Right forelimb (tissue), 1 donor: ENCODE measurements at places on chromosomes 2 and 18.

DNA sequence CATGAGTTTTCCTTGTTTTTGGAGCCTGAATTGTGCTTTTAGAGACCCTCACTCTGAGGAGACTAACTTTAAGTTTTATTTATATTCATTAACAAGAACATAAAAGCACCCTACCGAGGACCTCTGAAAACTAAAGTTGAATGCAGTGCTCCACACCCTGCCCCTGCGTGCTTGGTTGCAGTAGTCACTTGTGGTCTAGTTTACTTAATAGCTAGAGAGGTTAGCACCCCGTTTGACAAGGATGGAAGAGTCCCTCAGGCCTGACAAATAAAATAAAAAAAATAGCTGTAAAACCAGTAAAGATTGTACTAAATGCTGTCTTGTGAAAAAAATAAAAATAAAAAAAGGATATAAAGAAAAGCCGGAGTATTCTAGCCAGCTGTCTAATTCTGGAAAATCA is 395.2 kb downstream of the MTX2 start:
- DNase-seq: no peak

DNA sequence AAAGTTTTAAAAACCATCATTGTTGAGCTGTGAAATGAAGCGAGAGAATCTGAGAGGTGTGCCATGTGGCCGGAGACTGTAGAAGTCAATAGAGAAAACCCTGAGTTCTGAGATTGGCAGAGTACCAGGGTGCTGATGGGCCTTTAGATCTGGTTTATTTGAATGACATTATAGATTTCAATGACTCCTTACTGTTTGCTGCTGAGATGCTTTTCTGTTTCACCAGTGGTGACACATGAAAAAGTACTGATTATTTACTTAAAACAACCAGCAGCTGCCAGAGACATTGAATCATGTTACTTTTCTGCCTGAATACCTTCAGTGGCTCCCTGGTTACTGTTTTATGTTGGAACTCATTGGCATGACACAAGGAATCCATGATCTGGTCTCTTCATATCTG is 602.7 kb upstream of the ZNF804A start:
- DNase-seq: no peak

DNA sequence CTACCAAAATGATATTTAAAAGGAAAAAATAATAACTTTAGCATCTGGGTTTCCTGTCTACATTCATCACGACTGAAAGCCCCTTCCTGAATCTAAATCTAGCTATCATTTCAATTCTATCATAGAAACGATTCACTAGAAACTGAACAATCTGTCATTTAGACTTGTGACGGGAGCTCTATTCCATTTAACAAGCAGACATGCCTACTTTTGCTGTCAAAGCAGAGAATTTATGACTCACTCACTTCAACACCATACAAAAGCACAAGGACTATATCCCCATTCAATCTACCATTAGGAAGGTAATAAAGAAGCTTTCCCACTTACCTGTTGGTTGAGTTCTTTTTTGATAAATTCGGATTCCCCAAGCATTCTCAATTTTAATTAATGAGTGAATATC is 1072.3 kb downstream of the LRP1B start:
- no peak for DNase-seq

DNA sequence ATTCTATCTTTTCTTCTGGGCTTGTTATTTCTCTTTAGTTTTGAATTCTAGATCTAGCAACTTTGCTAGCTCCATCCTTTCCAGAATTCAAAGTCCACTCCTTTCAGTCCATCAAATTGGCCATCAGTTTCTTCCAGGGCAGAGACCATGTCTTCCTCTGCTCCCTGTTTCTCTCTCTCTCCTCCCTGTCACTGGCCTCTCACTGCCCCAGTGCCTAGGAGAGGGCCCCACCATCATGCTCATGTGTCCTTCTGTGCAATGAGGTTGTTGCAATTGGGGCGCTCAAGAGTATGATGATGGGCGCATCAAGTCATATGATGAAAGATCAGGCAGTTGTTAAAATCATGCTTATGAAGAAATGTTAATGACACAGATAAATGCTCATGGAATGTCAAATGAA is 159.2 kb upstream of the HS6ST1 start:
- no peak for DNase-seq

DNA sequence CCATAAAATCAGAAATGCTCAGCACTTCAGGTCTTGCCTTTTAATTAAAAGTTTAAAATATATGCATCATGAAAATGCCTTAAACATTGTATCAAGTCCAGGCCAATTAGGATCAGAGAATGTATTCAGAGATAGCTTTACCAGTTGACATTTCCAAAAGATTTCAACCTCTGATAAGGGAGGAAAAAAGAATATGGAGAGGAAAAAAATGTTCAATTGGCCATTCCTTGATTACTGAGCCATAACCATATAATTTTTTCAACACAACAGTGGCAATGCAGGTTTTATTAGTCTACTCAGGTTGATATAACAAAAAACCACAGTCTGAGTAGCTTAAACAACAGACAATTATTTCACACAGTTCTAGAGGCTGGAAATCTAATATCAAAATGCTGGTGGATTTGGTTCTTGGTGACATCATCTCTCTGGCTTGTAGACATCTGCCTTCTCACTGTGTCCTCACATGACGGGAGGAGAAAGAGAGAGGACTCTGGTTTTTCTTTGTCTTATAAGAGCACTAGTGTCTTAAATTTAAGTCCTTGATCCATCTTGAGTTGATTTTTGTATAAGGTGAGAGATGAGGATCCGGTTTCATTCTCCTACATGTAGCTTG is 111.9 kb downstream of the IRS1 start:
- no peak for DNase-seq

DNA sequence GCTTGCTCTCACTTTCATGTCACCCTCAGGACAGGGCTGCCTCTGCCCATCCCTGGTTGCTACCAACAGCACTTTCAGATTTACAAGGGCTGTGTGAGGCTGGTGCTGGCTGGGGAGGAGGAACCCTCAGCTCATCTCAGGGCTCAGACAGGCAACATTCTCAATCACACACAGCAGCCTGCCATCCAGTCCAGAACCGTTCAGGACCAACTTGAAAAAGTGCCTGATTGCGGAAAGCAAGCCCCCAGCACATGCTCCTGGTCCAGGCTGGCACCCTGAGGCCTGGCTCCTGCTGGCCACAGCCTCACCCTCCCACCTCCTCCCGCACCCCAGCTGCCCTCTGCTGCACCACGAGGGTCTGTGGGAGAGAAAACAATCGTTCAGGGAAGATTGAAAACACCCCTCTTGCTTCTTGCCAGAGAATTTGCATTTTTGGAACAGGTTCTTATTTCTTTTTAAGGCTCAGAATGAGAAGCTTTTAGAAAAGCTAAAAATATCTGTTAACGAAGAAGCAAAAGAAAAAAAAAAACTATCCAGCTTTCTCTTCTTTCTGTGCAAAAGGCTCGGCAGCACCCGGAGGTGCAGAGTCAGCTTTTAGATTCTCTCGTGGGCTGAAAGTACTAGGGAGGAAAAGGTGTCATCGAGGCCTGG is 403.8 kb upstream of the ID2 start:
- no peak for DNase-seq

GRCh38 chr2:223523551-223524001 is 78.6 kb downstream of the SCG2 start:
- DNase-seq: no peak

GRCh38 chr18:6591491-6591890 is 138.0 kb upstream of the ARHGAP28 start:
- no peak for DNase-seq

DNA sequence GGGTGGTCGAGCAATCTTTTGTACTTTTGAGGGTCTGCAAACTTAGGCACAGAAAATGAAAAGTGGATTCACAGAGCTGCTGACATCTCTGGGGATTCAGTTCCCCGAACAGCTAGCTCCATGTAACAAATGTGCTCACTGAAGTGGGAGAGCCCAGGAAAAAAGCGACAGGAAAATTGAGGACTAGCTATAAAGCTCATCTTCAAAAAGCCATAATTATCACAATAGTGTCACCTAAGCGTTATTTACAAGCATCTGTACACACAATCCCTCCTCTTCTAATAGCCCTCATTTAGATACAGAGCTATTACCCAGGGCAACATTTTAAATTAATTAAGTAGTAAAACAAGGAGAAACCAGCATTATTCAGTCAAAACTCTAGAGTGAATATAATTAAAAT is 36.1 kb downstream of the RNF152 start:
- no peak for DNase-seq

DNA sequence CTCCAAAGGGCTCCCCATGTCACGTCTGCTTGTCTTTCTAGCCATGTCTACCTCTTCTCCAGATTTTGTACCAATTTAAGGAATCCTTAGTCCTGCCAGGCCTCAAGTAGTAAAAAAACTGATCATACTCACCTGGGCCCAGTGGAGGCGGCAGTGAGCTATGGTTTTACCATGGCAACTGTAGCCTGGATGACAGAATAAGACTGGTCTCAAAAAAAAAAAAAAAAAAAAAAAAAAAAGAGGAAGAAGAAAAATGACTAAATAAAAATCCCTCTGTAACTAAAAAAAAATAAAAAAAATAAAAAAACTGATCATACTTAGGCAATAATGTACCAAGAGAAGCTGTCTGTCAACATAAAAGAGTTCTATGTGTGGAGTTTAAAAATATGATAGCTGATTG is 221.6 kb downstream of the NR4A2 start:
- no peak for DNase-seq

DNA sequence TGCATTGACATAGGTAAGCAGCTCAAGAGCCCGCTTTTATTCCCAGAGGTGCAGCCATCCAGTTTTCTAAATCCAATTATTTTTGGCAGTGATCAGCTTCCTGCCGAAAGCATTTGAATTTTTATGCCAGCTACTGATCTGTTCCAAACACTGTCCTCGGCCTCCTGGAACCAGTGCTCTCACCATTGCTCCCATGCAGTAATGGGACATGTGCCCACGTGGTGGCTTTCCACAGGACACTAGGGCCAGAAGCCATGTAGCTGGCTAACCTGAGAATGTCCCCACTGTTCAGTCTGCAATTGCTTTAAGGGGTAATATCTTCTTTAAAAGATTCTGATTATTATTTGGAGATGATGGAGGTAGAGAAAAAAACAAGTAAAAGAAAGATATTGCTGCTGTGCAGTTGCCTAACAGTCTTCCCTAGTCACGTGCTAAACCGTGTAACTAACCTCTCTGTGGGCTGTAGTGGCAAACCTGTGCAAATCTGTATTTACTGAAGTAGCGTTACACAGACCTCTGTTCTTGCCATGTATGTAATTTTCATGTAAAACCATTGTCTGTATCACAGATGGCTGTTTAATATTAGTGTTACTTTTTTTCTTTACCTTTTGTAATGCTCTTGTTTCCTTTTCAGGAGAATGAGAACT is 13.0 kb downstream of the GRHL1 start:
- no peak for DNase-seq

- DNase-seq: no peak
These were observed 91.8 kb downstream of the NEDD4L start for GRCh38 chr18:58135701-58136331.

- no peak for DNase-seq
These were observed 3.4 kb downstream of the ZEB2 start for GRCh38 chr2:144516411-144516980.

- no peak for DNase-seq
These were observed 30.1 kb upstream of the BCL11A start for GRCh38 chr2:60583604-60584003.

GRCh38 chr2:149094217-149095015 is 55.9 kb downstream of the LYPD6B start:
- DNase-seq: no peak

GRCh38 chr18:62384068-62384467 is 59.0 kb downstream of the TNFRSF11A start:
- DNase-seq: no peak

GRCh38 chr18:70028084-70028483 is 80.4 kb upstream of the CD226 start:
- DNase-seq: no peak

GRCh38 chr2:62383846-62384245 is 122.1 kb downstream of the TMEM17 start:
- DNase-seq: no peak

- no peak for DNase-seq
These were observed 95.7 kb upstream of the POU3F3 start for GRCh38 chr2:104758199-104758620.

DNA sequence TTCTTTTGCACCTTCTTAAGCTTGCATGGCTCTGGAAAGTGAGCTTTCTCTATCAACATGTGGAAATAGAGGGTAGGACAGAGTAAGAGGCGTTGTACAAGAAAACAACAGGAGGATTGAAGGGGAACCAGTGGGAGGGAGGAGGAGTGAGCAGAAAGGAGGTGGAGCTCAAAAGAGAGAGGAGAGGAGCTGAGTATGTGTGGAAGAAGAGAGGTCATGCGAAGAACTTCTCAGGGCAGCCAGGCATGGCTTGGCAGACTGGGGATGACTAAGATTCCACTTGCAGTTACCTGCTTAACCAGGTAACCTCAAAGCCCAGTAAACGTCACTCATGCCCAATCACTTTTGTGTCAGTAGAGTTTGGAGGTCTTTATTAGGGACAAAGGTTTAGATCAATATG is 105.1 kb downstream of the BCL2L11 start:
- no peak for DNase-seq

DNA sequence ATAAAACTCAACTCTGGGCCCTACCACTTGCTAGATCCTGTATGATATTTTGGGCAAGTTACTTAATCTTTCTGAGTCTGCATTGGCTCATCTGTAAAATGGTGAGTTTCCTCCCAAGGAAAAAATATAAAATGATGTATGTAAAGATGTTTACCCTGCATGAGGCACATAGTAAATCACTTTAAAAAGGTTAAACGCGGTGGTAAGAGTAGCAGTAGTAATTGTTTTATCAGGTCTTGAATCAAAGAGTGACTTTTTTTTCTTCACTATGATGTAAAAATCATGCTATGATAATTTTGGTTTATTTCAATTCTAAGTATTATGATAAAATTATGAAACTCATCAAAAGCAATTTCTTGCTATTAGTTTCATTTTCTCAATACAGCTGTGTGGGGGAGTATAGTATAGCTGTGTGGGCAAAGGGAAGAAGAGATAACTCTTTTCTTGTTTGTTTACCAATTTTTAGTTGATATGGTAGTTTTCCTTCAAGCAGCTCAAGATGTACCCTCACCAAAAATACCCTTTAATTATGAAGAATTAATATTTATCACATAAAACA is 10.7 kb downstream of the ARHGAP15 start:
- no peak for DNase-seq

- no peak for DNase-seq
These were observed 65.1 kb upstream of the AQP4 start for GRCh38 chr18:26930630-26931029.

DNA sequence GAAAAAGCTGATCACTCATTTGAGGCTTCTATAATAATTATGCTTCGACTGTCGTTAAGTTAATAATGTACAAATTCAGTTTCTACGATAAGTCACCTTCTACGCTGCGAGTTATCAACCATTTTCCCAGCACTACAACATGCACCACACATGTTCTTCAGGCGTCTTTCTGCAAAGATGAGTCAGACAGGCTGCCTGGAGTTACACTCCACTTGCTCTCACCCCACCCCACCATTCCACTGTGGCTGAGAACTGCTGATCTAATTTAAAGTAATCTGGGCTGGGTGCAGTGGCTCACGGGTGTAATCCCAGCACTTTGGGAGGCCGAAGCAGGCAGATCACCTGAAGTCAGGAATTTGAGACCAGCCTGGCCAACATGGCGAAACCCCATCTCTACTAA is 218.6 kb downstream of the DYM start:
- no peak for DNase-seq

- no peak for DNase-seq
These were observed 88.1 kb downstream of the LRP1B start for GRCh38 chr2:142042536-142043199.
